CD8-positive, alpha-beta memory T cell (primary cell): ENCODE measurements at places on chromosomes 12 and 14. TPM values are rescaled to one million over a fixed set of nuclear protein-coding genes. Genes with fewer than 3 reads are reported as not detected.
A peak's percentile ranks its signal among the peaks of the same experiment; 100 is the strongest.

DNA sequence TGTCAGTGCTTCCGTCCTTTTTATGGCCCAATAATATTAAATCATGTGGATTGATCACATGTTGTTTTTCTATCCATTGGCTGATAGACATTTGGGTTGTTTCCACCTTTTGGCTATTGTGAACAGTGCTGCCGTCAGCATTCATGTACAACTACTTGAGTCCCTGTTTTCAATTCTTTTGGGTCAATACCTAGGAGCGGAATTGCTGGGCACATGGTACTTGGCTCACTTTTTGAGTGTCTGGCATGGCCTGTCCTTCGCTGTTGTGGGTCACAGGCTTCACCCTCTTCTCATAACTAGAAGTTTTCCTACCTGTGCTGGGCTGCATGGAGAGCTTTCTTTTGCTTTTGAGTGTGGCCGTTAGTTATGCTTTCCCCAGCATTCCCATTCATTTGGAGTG lies 72.7 kb downstream of the DNAH10 start:
- no peak overlapping the region for H3K27ac ChIP-seq
- H3K4me1 ChIP-seq = no peaks in the 10 kb centered on the region
- H3K4me3 ChIP-seq = no peak overlapping the region
- H3K27me3 ChIP-seq = no peaks in the 10 kb centered on the region
- DNase-seq = no peak
- no peaks in the 10 kb centered on the region for H3K36me3 ChIP-seq

DNA sequence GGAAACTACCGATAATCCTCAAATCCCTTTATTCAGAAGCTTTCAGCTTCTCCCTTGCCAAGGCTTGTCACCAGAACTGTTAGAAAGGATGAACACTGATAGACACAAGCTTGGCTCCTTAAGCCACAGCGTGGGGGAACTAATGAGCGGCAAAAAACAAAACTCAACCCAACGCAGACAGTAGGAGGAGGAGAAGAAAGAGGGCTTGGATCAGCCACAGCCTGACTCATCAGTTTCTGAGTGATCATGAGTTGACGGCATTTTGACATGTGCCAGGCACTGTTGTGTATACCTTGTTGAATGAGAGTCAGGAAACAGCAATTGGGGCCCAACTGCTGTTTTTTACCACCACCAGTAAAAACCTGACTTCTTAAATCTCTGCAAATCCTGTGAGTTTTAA lies 23.7 kb downstream of the PLXNC1 start:
- H3K36me3 ChIP-seq = no peaks in the 10 kb centered on the region
- DNase-seq = no peak
- H3K27me3 ChIP-seq = no peaks in the 10 kb centered on the region
- no peak overlapping the region for H3K27ac ChIP-seq

GRCh38 chr12:5524116-5524768 lies 92.3 kb downstream of the NTF3 start:
- no peak overlapping the region for H3K27ac ChIP-seq
- H3K4me3 ChIP-seq = no peak overlapping the region
- H3K27me3 ChIP-seq = no peaks in the 10 kb centered on the region
- no peaks in the 10 kb centered on the region for H3K36me3 ChIP-seq

GRCh38 chr12:52392465-52393007 lies 7.1 kb upstream of the KRT84 start:
- DNase-seq = no peak
- no peak overlapping the region for H3K4me3 ChIP-seq
- H3K4me1 ChIP-seq = no peaks in the 10 kb centered on the region
- H3K27ac ChIP-seq = no peak overlapping the region
- no peaks in the 10 kb centered on the region for H3K36me3 ChIP-seq
- no peaks in the 10 kb centered on the region for H3K27me3 ChIP-seq

GRCh38 chr12:50190859-50191258 lies 23.7 kb upstream of the CERS5 start:
- no peaks in the 10 kb centered on the region for H3K27me3 ChIP-seq
- peaks cover 7% of the 10 kb centered on the region for H3K4me1 ChIP-seq
- no peak overlapping the region for H3K27ac ChIP-seq
- no peak overlapping the region for H3K4me3 ChIP-seq
- no peak for DNase-seq
- H3K36me3 ChIP-seq = peaks cover 5% of the 10 kb centered on the region

GRCh38 chr14:66008631-66009030 lies 477.5 kb upstream of the CCDC196 start:
- H3K4me3 ChIP-seq = no peak overlapping the region
- no peaks in the 10 kb centered on the region for H3K36me3 ChIP-seq
- no peaks in the 10 kb centered on the region for H3K4me1 ChIP-seq
- H3K27me3 ChIP-seq = no peaks in the 10 kb centered on the region
- no peak for DNase-seq

GRCh38 chr12:55068416-55069010 lies 48.7 kb downstream of the NEUROD4 start:
- H3K27me3 ChIP-seq = no peaks in the 10 kb centered on the region
- H3K4me1 ChIP-seq = no peaks in the 10 kb centered on the region
- no peak overlapping the region for H3K27ac ChIP-seq
- DNase-seq = no peak

Gene TMEM132C
- not detected for total RNA-seq

Gene PTPRB
- total RNA-seq = not detected

GRCh38 chr12:1552171-1552570 lies 42.2 kb downstream of the FBXL14 start:
- H3K27me3 ChIP-seq = peaks cover 1% of the 10 kb centered on the region
- H3K27ac ChIP-seq = no peak overlapping the region
- H3K36me3 ChIP-seq = no peaks in the 10 kb centered on the region
- no peaks in the 10 kb centered on the region for H3K4me1 ChIP-seq
- no peak for DNase-seq
- no peak overlapping the region for H3K4me3 ChIP-seq

- peaks cover 27% of the 10 kb centered on the region for H3K4me1 ChIP-seq
- peak overlapping the region; percentile 95 for H3K27ac ChIP-seq
- DNase-seq = peak; percentile 34
- no peaks in the 10 kb centered on the region for H3K27me3 ChIP-seq
- no peaks in the 10 kb centered on the region for H3K36me3 ChIP-seq
- H3K4me3 ChIP-seq = peak overlapping the region; percentile 41
Measured at GRCh38 chr12:12562016-12562483, 613 bp downstream of the DUSP16 start.

- H3K36me3 ChIP-seq = no peaks in the 10 kb centered on the region
- peaks cover 9% of the 10 kb centered on the region for H3K4me1 ChIP-seq
- H3K27ac ChIP-seq = no peak overlapping the region
Measured at GRCh38 chr12:71439362-71439612, 311 bp upstream of the LGR5 start.

DNA sequence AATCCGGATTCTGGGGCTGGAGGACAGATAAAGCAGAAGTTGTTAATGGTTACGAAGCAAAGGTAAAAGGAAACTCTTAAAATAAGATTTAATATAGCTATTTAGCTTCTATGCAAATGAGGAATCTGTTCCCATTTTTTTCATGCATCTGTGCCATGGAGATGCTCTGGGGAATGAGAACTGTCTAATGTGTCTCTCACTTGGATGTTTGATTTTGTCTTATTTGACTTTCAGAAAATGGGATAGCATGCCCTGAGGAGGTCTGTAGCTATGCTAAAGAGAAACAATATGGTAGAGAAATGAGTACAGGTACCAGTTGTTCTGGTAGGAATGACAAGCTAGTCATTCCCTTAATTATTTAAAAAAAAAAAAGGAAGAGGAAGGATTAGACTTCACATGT lies 24.3 kb downstream of the C12orf76 start:
- no peak for DNase-seq
- H3K4me3 ChIP-seq = no peak overlapping the region
- no peaks in the 10 kb centered on the region for H3K4me1 ChIP-seq
- no peak overlapping the region for H3K27ac ChIP-seq
- peaks cover 48% of the 10 kb centered on the region for H3K36me3 ChIP-seq

Gene ASB2
- 98.0 TPM for total RNA-seq

DNA sequence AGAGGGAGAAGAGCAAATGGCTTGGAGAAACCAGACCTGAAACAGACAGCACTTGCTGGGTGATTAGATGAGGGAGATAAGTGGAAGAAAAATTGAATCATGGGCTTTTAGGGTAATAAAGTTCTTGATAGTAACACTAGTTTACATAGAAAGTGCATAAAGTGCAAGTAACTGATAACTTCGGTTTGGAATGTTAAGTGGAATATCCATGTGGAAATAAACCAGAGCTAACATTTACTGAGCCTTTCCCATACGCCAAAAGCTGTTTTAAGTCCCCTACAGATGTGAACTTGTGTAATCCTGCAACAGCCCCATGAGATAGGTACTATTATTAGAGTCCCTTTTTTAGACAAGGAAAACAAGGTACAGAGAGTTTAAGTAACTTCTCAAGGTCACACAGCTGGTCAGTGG lies 77.1 kb upstream of the NUDT4 start:
- H3K4me3 ChIP-seq = no peak overlapping the region
- H3K4me1 ChIP-seq = no peaks in the 10 kb centered on the region
- H3K36me3 ChIP-seq = no peaks in the 10 kb centered on the region
- DNase-seq = no peak
- H3K27me3 ChIP-seq = no peaks in the 10 kb centered on the region

DNA sequence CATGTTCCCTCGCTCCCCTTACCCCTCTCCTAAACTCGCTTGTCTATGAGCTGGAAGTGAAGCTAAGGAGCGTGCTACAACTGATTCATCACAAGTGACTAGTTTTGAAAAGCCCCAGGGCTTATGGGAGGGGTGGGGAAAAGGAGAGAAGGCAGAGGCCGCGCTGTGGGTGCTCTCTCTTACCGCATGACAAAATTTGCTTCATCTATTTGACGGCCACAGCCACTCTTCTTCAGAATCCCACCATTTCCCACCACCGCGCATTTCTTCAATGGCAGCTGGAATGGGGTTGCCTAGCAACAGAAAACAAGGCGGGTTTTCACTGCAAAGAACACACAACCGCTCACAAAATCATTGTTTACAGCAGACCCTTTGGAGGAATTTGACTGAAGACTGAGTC lies 79.4 kb downstream of the ST8SIA1 start:
- no peak overlapping the region for H3K4me3 ChIP-seq
- no peak for DNase-seq
- no peak overlapping the region for H3K27ac ChIP-seq
- no peaks in the 10 kb centered on the region for H3K4me1 ChIP-seq
- H3K36me3 ChIP-seq = no peaks in the 10 kb centered on the region

DNA sequence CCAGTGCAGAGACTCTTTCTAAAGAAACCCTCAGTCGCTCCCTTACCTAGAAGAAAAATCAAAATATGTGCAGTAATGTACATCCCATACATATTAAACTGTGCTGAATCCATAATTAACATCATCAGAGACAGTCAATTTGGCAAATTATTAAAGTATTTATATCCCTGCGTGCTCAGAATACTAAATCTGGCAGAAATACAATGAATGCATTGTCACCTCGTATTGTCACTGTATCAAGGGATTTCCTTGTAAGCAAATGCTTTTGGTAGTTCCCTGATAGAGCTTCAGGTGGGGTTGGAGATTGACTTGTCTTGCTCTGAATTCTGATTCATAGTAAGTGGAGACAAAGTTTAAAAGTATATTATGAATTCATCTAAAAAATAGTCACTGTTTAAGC lies 319.1 kb downstream of the PPFIA2 start:
- H3K4me1 ChIP-seq = no peaks in the 10 kb centered on the region
- H3K36me3 ChIP-seq = no peaks in the 10 kb centered on the region
- no peak overlapping the region for H3K27ac ChIP-seq
- H3K27me3 ChIP-seq = no peaks in the 10 kb centered on the region
- H3K4me3 ChIP-seq = no peak overlapping the region
- no peak for DNase-seq

Gene HOXC13
- total RNA-seq = not detected

DNA sequence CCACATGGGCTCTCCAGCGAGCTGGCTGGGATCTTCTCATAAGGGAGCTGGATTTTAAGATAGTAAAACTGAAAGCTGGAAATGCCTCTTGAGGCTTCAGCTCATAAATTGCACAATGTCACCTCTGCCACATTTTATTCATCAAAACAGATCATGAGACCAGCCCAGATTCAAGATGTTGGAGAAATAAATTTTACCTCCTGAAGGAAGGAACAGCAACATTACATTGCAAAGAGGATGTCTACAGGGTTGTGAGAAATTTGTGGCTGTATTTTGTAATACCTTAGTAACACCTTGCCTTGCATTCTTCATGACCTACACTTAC lies 43.1 kb upstream of the KRR1 start:
- H3K36me3 ChIP-seq = no peaks in the 10 kb centered on the region
- H3K4me3 ChIP-seq = no peak overlapping the region
- H3K27ac ChIP-seq = no peak overlapping the region
- H3K27me3 ChIP-seq = no peaks in the 10 kb centered on the region

Gene ARMH4
- not detected for total RNA-seq

GRCh38 chr12:509500-509899 lies 49.8 kb downstream of the B4GALNT3 start:
- no peak for DNase-seq
- no peak overlapping the region for H3K4me3 ChIP-seq
- no peaks in the 10 kb centered on the region for H3K36me3 ChIP-seq

- no peak for DNase-seq
- H3K27ac ChIP-seq = no peak overlapping the region
- no peak overlapping the region for H3K4me3 ChIP-seq
- no peaks in the 10 kb centered on the region for H3K4me1 ChIP-seq
Measured at GRCh38 chr14:22221508-22221907, 367.5 kb downstream of the DAD1 start.

DNA sequence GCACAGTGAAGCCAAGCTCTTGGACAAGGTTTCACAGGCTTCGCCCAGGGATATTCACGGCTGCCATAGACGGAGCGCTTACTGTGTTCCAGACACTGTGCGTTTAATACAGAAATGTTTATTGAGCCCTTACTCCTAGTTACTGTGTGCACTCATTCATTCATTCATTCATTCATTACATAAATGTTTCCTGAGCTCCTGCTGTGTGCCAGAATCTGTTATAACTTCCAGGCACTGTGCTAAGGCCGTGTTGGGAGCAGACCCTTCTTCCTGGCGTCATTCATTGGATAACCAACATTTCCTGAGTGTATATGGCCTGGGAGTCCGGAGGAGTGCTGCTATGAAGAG lies 760 bp upstream of the MED13L start:
- H3K27ac ChIP-seq = peak overlapping the region; percentile 34
- H3K4me1 ChIP-seq = peaks cover 36% of the 10 kb centered on the region
- H3K4me3 ChIP-seq = peak overlapping the region; percentile 55
- no peak for DNase-seq

Gene GLT1D1
- total RNA-seq = 0.22 TPM

Gene CEP170B
- total RNA-seq = 6.7 TPM

Gene FAM186B
- 0.15 TPM for total RNA-seq

GRCh38 chr14:77474479-77475177 lies 16.7 kb downstream of the AHSA1 start:
- H3K36me3 ChIP-seq = no peaks in the 10 kb centered on the region
- no peaks in the 10 kb centered on the region for H3K4me1 ChIP-seq
- no peaks in the 10 kb centered on the region for H3K27me3 ChIP-seq
- H3K4me3 ChIP-seq = no peak overlapping the region
- DNase-seq = no peak

Gene CLEC1B
- not detected for total RNA-seq

- H3K4me3 ChIP-seq = no peak overlapping the region
- no peak for DNase-seq
- no peaks in the 10 kb centered on the region for H3K27me3 ChIP-seq
Measured at GRCh38 chr12:127014079-127014478, 1252.9 kb upstream of the TMEM132C start.

GRCh38 chr12:104551-105081 lies 38.0 kb downstream of the IQSEC3 start:
- peak; percentile 57 for DNase-seq
- H3K27ac ChIP-seq = no peak overlapping the region
